ENCODE measurements at places on chromosomes 6 and 20. TPM values are rescaled to one million over a fixed set of nuclear protein-coding genes. Genes with fewer than 3 reads are reported as not detected.

NANP gene
- total RNA-seq: 4.9 TPM

RNF144B gene
- 1.9 TPM for total RNA-seq

CALHM5 gene
- not detected for total RNA-seq

MLN gene
- total RNA-seq: not detected

MOG gene
- total RNA-seq: not detected

SLC4A11 gene
- total RNA-seq: 1.6 TPM

HELZ2 gene
- 102 TPM for total RNA-seq

COL21A1 gene
- total RNA-seq: not detected

SMLR1 gene
- not detected for total RNA-seq

TFAP2A gene
- total RNA-seq: not detected

EFCAB8 gene
- 1.0 TPM for total RNA-seq

PLEKHG1 gene
- 1.8 TPM for total RNA-seq

KHDRBS2 gene
- total RNA-seq: not detected

GRCh38 chr6:127367023-127367375 lies 23.6 kb upstream of the ECHDC1 start:
- DNase-seq: no peak

DNA sequence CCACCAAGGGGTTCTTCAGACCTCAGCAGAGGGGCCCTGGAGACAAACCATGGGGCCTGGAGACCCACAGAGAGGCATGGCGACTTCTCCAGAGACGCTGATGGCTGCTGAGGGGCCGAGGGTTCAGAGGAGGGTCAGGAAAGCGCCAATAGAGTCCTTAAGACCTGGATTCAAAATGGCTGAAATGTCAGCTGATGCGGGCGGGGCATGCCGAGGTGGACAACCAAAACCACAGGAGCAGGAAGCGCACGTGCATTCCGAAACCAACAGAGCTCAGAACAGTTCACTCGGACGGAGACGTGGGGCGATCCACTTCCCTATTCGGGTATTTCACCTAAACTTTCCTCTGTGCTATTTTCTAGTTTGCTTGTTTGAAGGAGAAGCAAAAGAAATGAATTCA lies 99.9 kb upstream of the RIN2 start:
- no peak for DNase-seq

- no peak for DNase-seq
These were observed 159.4 kb upstream of the MLN start for GRCh38 chr6:33963136-33963750.

DNA sequence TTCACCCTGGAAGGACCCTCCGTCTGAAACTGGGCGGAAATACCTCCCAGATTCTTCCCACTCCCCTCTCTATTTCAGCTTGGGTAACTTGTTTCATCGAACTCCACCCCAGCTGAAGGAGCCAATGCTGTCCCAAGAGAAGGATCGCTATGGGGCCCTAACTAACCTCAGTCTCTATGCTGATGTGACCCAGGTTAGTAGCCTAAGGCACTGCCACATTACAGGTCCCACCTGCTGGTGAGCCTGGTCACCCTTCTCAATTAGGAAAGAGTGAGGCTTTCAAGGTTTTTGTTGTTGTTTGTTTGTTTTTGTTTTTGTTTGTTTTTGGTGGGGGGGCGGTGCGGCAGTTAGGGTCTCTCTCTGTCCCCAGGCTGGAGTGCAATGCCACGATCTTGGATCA lies 168.4 kb downstream of the OR2B2 start:
- DNase-seq: no peak

DNA sequence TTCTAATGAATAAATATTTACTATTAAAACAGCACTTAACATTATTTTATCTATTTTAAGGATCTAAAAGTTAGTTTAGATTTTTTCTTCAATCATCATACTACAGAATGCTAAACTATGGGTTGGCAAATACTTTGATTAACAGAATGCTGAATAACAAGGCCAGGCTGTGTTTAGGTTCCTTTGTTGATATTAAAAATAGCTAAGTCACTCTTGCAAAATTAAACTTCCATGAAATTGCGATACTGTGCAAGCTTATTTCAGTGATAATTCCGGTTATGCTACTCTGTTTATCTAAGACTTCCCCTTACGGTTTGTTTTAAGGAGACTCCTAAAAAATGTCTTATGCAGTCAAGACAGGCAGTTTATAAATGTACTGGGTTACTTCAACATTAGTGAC lies 2.8 kb downstream of the RNF24 start:
- DNase-seq: no peak

- peak; percentile 82 for DNase-seq
These were observed 7.6 kb downstream of the TREM1 start for GRCh38 chr6:41278699-41279405.

DNA sequence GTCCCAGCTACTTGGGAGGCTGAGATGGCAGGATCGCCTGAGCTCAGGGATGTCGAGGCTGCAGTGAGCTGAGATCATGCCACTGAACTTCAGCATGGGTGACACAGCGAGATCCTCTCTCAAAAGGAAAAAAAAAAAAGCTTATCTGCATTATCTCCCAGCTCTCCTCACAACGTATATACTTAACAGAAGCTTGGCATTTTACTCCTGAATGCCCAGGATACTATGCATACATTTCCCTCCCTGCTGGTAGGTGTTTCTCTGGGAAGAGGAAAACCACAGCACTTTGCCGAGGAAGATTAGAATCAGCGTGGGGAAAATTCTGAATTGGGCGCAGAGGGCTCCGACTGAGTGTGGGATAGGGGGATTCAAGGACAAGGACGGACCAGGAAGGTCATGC lies 800.6 kb downstream of the DHX35 start:
- no peak for DNase-seq

DNA sequence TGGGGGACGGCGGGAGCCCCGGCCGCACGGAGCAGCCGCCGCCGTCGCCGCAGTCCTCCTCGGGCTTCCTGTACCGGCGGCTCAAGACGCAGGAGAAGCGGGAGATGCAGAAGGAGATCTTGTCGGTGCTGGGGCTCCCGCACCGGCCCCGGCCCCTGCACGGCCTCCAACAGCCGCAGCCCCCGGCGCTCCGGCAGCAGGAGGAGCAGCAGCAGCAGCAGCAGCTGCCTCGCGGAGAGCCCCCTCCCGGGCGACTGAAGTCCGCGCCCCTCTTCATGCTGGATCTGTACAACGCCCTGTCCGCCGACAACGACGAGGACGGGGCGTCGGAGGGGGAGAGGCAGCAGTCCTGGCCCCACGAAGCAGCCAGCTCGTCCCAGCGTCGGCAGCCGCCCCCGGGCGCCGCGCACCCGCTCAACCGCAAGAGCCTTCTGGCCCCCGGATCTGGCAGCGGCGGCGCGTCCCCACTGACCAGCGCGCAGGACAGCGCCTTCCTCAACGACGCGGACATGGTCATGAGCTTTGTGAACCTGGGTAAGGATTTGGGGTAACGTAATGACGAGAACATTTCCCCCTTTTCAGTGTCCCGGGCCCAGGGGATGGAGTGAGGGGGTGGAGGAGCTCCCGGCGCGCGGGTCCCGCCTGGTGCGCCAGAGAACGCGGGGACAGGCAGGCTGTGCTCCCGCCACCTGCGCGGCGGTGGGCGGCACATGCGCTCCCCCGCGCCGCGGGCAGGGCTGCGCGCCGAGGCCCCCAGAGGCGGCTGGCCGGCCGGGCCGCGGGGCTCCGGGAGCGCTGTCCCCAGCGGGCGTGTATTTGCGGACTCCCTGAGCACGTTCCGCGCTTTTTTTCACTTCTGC lies 1.4 kb downstream of the BMP6 start:
- peak; percentile 23 for DNase-seq

DNA sequence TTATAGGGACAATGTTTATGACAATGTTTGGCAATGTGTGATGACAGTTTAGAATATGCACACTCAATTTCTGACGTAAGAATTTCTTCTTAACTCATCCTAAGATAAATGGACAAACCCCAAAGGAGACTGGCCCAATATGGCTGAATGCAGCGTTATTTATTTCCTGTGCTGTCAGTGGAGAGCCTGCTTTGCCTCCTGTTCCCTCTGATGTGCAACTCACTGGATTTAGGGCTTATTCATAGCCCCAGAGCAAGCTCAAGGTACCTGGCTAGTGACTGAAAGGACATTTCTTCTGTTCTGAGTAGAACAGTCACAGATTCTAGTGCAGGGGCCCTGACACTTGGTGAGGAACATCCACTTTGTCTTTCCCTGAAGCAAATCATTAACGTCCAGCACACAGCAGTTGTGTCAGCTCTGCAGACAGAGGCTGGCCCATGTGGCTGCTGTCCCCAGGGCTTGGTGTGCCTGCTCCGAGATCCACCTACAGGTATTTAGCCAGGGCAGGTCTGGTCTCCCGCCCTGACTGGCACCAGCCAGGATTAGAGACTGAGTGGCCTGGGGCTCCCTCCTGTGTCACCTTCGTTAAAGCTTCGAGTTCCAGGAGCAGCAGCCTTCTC lies 64.8 kb downstream of the FARS2 start:
- DNase-seq: no peak

GRCh38 chr20:517221-517620 lies 26.4 kb downstream of the CSNK2A1 start:
- no peak for DNase-seq

DNA sequence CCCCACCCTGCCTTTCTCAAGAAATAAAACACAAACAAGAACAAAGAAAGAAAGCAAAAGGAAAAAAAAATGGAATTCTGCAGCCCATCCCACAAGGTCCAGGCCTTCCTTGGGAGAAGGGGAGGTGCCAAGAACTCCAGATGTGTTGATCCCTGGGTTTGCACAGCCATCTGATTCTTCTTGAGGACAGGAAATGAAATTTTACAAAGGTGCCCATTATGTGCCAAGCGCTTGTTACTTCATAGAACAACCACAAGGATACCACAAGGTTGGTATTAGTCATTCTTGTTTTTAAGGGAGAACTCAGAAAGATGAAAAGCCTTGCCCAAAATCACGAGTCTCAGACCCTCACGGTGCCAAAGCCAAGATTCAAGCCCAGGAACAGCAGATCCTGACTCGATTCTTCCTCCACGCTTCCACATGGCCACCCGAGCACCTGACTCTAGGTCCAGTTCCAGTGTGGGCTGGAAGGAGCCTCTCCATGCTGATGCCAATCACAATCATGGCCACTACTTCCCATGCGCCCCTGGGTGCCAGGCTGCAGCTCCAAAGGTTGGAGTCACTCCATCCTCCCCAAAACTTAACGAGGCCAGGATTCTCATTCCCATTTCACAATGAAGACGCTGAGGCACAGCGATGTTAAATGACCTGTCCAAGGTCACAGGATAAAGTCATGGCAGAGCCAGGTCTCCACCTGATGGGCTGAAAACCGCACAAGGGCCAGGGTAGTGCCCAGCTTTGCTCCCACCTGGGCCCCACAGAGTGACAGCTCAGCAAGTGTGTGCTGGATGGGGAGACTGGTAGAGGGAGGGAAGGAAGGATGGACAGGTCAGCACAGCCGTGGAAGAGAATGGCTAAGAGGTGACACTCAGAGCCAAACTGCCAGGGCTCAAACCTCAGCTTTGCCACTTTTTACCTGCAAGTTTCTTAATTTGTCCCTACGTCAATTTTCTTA lies 66.7 kb upstream of the TOP1 start:
- no peak for DNase-seq

DNA sequence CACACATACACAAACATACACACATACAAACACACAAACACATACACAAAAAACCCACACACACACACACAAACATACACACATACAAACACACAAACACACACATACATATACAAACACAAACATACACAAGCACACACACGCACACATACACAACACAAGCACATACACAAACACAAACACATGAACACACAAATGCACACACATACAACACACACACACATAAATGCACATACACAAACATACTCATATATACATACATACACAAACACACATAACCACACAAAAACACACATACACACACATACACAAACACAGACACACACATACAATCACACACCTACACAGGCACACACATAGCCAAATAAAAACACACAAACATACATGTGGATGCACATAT lies 30.3 kb upstream of the THBS2 start:
- no peak for DNase-seq

DNA sequence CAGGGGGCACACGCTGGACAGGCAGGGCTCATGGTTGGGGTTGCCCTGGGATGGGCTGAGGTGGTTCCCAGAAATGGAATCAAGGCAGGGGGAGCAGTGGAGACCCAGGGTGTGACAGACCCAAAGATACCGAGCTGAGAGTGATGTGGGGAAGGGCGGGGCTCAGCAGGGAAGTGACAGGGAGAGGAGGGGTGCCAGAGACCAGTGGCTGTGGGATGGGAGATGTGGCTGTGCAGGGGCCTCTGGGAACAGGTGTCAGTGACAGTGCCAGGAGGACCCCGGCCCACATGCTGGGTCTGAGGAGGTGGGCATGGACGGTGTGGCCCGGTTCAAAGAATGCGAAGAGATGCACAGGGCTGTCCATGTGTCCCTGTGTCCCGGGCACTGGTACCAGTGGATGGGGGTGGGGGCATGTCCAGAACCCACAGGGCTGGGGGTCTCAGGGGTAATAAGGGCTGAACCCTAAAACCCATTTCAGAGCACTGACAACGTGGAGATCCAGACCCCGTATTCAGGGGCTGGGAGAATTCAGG lies 1.0 kb downstream of the CABLES2 start:
- DNase-seq: no peak

DNA sequence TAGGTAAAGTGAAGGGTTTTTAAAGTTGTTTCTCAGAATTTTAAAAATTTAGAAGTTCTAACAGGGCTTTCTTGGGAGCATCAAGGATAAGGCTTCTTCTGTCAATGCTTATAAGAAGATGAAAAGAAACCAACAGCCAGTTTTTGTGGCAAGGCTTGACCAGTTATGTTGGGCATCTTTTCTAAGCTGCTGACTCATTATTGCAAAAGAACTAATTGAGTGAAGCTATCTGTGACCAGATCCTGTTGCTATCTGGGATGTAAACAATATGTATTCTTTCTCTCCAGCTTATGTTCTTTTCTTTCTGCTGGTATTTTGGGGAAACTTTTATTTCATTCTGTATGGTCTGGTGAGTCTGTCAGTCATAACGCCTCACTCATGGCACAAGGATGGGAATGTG lies 643.8 kb downstream of the HDGFL1 start:
- no peak for DNase-seq

- DNase-seq: no peak
These were observed 980 bp downstream of the MBOAT1 start for GRCh38 chr6:20211037-20211940.

DNA sequence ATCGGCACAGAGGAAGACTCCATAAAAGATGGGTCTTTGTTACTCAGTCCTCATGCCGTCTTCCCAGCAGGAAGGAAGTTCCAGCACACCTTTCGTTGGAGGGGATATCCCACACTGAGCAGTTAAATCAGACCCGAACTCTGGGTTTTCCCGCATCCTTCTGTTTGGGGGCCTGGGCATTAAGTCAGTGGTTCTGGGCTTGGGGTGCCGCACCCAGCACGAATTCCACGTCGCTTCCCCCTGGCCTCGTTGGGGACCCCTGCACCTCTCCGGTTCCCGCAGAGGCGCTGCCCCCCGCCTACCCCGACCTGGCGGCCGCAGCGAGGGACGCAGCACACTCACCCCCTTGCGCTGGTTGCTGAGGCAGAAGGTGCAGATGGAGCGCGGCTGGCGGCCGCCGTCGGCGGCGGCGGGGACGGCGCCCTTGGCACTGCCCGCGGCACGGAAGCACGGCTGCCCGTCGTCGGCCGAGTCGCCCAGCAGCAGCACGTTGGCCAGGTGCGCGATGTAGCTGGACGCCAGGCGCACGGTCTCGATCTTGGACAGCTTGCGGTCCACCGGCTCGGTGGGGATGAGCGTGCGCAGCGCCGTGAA lies 641 bp downstream of the TCF15 start:
- DNase-seq: no peak
